ENCODE measurements at places on chromosomes 5 and 9.

DNA sequence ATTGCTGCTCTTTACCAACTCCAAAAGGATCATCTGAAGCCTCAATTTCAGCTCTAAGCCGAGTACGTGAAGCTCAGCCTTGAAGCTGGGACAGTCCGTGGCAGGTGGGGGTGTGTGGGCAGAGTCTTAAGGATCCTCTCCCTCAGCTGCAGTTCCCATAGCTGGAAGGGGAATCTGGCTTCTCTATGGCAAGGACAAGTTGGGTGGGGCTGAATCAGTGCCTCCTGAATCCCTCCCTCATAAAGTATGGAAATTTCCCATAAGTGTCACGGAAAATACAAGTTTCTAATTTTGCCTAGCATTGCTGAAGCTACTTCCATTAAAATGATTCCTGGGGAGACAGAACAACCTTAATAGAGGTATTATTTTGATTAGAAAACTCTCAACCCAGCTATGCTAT is 47.9 kb upstream of the SMIM32 start:
- DNase-seq: no peak

GRCh38 chr5:165015126-165015525 is 1509.7 kb downstream of the MAT2B start:
- no peak for DNase-seq

DNA sequence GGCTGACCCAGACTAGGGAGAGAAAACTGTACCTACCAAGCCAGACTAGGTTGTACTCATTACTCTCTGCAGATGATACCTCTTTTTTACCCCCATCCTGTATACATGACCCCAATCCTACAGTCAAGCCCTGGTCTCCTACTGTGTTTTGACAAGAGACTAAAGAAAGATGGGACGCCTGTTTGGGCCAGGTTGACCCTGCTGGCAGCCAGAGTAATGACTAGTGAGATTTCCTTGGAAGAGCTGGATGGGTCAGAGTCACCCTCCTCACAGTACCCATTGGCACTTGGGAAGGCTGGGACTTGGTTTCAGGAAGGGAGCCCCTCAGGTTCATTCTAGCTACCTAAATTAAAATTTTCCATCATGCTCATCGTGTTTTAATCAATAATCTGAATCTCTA is 89.7 kb upstream of the NR4A3 start:
- no peak for DNase-seq

GRCh38 chr5:8676695-8677094 is 807.7 kb downstream of the MTRR start:
- no peak for DNase-seq

DNA sequence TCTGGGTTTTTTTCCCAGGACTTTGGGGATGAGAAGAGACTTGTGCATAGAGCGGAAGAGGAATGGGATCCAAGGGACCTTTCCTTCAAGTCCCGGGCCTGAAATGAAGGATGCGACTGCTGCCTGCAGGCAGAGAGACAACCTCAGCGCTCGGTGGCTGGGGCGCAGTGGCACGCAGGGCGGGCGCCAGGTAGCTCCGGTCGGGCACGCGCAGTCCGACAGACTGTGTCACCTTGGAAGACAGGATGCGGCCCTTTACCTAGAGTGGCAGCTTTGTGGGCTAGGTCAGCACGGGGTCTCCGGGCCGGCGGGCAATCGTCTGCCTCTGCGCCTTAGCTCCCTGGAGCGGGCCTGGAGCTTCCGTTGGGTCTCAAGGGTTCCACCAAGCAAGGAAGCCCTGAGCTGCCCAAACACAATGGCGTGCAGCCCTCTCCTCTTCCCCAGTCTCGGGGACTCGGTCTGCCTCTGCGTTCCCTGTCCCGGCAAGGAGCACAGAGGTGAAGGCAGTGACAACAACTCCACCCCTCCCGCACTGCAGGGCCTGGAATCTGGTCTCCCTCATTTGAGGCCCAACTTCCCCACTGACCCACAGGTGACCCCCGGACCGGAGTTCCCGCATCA is 6.0 kb downstream of the BARX1 start:
- DNase-seq: no peak
